ENCODE measurements at places on chromosomes 11 and 22.

- DNase-seq, result no peak
Observed at GRCh38 chr22:50249341-50250248, 1.5 kb downstream of the HDAC10 start.

GRCh38 chr11:86122773-86123172, 53.9 kb upstream of the PICALM start:
- no peak for DNase-seq

- DNase-seq, result no peak
Observed at GRCh38 chr11:73980001-73980961, 2.4 kb downstream of the UCP2 start.

DNA sequence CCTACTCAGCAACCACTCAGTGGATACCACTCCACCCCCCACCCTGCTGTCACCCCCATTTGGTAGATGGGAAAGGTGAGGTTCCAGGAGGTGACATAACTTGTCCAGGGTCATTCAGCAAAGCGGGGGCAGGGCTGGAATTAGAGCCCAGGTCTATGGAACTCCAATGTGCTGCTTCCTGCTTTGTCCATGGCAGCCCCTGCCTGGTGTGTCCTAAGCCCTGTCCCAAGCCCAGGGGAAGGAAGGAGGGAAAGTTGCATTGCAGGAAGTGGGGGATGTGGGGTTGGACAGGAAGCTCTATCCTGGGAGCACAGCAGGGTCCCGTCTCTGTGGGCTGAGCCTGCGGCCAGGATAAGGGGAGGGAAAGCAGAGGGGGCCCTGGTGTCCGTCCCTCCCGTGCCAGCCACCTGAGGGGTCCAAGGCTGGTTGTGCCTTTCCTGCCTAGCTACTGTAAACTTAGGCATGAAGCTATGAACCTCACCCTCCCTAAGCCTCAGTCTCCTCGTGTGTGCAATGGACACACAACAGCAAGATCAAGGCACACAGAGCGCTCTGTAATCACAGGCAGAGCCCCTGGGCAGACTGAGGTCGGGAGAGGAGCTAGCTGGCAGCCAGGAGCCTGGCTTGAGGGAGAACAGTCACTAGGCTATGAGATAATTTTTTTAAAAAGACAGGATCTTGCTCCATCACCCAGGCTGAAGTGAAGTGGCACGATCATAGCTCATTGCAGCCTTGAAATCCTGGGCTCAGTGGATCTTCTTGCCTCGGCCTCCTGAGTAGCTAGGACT, 12.9 kb downstream of the GAL3ST1 start:
- no peak for DNase-seq

- DNase-seq, result no peak
Observed at GRCh38 chr22:46803936-46804335, 41.5 kb downstream of the TBC1D22A start.

- no peak for DNase-seq
Observed at GRCh38 chr11:93542811-93543229, 371 bp downstream of the SMCO4 start.

GRCh38 chr11:18934195-18934814, 4.9 kb downstream of the MRGPRX1 start:
- no peak for DNase-seq

DNA sequence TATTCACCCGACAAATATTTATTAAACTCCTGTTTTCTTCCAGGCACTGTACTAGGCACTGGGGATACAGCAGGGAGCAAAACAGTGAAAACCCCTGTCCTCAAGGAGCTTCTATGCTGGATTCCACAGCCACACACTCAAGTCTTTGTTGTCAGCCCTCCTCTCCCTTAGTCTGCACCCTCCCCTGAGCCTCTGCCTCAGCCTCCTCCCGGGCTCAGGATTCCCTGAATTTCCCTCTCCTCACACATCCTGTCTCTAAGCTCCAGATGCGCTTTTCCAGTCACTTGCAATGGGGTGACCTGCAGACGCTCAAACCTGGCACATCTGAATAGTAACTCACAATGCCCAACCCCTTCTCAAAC, 13.5 kb upstream of the TUB start:
- DNase-seq, result no peak

GRCh38 chr11:130891326-130891725, 25.0 kb downstream of the SNX19 start:
- no peak for DNase-seq

DNA sequence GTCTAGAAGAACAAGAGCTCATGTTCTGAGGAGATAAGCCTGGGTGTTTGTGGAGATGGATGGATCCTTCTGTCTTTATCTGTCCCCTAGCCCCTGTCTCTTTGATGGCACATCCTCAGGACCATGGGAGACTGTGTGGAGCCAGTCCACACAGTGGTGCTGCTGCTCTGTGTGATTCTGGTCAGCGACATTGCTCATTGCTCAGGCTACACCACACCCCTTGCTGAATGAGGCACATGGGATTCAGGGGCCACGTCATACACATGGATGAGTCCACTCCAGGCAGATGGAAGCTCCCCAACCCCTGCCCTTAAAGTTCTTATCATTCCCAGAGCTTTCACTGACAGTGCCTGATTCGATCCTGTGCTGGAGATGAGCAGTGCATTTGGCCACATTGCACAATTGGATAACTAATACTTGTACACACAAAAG, 222.2 kb downstream of the NAV2 start:
- DNase-seq, result no peak

GRCh38 chr11:72177656-72178055, 14.3 kb upstream of the FOLR1 start:
- DNase-seq, result no peak

DNA sequence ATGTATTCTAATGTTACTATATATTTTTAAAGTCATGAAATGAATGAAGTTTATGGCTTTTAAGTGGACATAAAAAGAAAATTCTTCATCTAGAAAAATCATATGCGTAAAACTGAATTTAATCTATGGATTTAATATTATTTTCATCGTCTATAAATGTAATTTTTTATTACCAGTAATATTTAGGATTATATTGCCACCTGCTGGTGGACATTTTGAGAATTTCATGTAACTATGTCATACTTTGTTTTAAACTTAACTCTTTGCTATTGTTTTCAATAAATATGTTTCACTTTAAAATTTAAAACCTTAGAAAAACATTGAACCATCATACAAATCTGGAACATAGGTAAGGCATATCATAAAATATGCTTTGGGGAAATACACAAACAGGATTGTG, 66.5 kb upstream of the CEP126 start:
- no peak for DNase-seq

- no peak for DNase-seq
Observed at GRCh38 chr22:36306227-36306626, 53.3 kb downstream of the APOL1 start.

DNA sequence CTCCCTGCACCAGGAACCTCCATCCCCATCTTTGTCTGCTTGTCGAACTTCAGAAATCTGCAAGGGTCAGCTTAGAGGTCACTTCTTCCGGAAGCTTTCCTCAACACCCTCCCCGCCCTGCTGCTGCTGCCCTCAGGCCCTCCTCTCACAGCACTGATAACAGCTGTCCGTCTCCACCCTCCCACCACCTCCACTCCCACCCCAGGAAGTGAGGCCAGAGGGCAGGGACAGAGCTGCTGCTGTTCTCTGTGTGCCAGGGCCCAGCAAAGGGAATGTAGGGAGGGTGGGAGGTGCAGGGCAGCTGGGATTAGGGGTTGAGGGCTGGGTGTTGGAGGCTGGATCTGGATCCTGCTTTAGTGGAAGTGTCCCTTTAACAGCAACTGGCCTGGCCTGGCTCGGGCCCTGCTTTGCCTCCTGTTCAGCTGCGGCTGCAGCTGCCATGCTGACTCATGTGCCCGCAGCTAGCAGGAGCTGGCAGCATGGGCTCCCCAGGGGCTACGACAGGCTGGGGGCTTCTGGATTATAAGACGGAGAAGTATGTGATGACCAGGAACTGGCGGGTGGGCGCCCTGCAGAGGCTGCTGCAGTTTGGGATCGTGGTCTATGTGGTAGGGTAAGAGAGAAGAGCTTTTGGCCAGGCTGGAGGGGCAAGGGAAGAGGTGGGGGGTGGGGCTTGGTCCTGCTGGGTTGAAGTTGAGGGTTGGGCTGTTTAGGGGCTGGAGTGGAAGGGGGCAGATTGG, at the start of gene P2RX6:
P2RX6 (plus strand) TSS at position 440 of the 740 bp plus-strand sequence; CDS start at position 450, 10 bp downstream.
- no peak for DNase-seq

DNA sequence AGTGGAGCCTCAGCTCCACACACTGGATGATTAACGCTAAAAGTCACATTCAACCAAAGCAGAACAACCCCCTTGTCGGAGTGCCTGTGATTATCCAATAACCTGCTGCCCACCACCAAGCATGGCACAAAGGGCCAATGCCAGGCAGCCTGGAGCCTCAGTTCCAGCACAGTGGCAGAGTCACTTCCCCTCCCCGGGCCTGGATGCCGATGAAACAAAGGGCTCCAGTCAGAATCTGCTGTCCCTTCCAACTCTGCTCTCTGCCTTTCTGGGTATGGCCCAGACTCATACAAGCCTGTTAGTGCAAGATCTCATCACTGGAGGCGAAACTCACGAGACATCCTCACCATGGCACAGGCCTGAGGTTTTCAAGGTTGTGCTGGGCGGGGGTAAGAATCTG, 52.1 kb downstream of the CLTCL1 start:
- DNase-seq, result no peak

GRCh38 chr11:12372111-12372510, 5.3 kb upstream of the PARVA start:
- DNase-seq, result no peak

GRCh38 chr11:95608093-95608492, 181.5 kb downstream of the FAM76B start:
- no peak for DNase-seq

- DNase-seq, result no peak
Observed at GRCh38 chr22:44161673-44162072, 19.1 kb upstream of the PARVG start.

DNA sequence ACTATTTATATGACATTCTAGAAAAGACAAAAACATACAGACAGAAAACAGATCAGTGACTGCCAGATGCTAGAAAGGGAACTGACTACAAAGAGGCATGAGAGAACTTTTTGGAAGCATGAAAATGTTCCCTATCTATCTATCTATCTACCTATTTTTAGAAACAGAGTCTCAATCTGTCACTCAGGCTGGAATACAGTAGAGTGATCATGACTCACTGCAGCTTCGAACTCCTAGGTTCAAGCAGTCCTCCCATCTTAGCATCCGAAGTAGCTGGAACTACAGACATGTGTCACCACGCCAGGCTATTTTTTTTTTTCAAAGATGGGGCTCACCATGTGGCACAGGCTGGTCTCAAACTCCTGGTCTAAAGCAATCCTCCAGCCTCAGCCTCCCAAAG, 6.9 kb downstream of the SBF2 start:
- DNase-seq, result no peak

DNA sequence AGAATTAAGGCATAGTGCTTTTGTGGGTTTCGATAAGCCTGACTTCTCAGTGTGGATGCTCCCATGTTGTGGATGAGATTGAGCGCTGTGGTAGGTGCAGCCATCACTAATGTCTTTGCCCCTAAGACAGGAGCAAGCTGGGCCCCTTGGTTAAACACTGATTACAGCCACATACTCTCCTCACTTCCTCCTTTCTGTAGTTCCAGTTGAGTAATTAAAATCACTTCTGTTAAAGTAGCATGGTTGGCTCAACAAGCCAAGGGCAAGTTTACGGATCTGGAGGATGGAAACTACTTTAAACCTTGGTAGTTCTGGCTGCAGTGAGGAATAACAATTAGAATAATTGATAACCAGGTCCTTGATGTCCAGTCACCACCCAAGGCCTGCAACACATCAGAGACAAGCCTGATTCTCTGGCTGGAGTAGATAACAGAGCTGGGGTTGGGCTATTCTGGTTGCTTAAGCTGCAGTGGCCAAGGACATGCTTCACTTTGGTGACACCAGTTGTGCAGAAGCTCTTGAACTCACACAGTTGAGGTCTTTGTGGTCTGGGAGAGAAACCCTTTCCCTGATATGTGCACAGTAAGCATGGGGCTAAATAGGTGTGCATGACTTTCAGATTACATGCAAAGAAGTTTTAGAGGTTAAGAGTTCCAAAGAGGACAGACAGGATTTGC, 81.3 kb downstream of the KIRREL3 start:
- no peak for DNase-seq

GRCh38 chr11:107430525-107430924, 27.1 kb downstream of the CWF19L2 start:
- DNase-seq, result no peak

GRCh38 chr11:44623731-44624491, 58.4 kb downstream of the CD82 start:
- no peak for DNase-seq

DNA sequence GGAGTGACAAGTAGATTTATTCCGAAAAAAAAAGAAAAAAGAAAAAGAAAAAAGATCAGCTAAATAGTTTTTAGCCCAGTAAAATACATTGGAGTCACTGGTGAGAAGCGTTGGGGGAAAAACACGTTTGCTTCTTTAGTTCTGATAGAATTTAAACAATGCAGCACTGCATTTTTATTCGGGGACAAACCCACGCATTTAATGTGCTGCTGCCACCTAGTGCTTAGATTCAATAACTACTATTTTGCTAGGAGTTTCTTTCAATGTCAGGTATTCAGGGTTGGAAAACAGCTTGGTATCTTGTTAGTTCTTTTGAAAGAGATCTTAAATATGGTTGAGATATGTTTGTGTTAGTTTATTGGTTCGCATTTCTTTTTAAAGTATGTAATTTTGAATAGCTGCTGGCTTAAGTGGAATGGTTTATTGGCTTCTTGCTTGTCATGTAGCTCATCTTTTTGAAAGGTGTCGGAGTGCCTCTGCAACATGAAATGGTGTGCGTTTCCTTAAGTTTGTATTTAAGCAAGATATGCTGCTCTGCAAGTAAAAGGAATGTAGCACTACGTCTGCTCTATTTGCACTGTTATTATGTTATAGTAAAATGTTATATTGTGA, 41.9 kb downstream of the SVIP start:
- no peak for DNase-seq

GRCh38 chr11:94131718-94132115, 3.1 kb downstream of the PANX1 start:
- DNase-seq, result no peak

- DNase-seq, result no peak
Observed at GRCh38 chr22:50261615-50262459, at the start of gene MAPK12. Gene MAPK12 (minus strand): TSS chr22:50261683. CDS start chr22:50261509, 174 bp downstream.

- no peak for DNase-seq
Observed at GRCh38 chr11:35187996-35188395, 49.0 kb downstream of the CD44 start.

GRCh38 chr11:69880041-69880825, 61.0 kb upstream of the FGF3 start:
- DNase-seq, result no peak

GRCh38 chr22:17665854-17666253, 27.3 kb downstream of the BCL2L13 start:
- no peak for DNase-seq

DNA sequence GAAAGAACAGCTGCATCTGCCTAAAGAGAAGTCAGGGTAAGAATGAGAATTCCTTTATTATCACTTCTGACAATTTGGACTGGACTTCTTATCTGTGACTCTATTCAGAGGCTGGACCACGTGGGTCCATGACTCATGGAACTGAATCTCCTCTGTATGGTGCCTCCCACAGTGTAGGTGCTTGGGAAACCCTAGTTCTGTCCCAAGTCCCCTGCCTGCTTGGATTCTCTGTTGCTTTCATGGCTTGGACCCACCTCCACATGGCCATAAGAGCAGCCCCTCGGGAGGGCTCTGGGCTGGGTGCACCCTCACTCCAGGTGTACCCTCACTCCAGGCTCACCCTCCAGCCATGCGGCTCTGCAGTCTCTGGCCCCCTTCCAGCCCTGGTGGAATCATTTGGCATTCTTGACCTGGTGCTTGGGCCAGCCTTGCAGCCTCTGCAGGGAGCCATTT, 153.4 kb downstream of the CACNA1I start:
- no peak for DNase-seq

- no peak for DNase-seq
Observed at GRCh38 chr11:112522536-112522935, 261.9 kb upstream of the PLET1 start.

- no peak for DNase-seq
Observed at GRCh38 chr11:94203070-94203469, 74.4 kb downstream of the PANX1 start.
